ENCODE measurements at places on chromosomes 1 and 21. TPM values are rescaled to one million over a fixed set of nuclear protein-coding genes. Genes with fewer than 3 reads are reported as not detected.

DNA sequence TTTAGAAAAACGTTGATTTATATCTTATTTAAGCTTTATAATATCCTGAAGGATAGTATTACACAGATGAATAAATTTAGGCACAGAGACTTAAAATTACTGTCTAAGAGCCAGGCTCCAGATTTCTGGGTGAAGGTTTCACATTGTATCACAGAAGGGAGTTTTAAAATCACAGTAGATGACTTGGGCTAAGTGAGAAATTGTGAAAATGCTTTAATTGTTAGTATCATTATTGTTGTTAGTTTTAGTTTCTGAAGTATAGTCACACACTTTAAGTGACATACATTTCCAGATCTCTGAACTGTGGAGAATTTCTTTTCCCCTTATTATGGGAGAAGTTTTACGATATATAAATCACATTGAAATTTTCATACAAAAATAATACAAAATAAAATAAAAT lies 83.5 kb downstream of the NDUFS5 start:
- DNase-seq = no peak

- DNase-seq = no peak
Measured at GRCh38 chr1:211910913-211911485, 80.4 kb upstream of the LPGAT1 start.

DNA sequence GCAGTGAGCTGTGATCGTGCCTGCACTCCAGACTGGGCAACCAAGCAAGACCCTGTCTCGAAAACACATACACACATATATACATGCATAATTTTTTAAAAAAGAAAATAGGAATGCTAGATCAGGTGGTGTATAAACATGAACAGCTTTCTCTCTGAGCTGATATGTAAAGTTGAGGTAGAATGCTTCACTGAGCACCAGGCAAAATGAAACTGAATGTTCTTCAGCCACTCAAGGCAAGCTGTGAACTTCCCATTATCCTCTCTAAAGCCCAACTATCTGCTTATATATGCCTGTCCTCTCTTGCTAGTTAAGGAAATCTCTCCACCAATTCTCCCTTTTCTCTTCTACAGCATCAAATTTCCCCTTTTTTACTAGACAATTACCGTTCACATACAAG lies 93.0 kb downstream of the NUF2 start:
- no peak for DNase-seq

- DNase-seq = no peak
Measured at GRCh38 chr1:178146436-178146835, 52.5 kb downstream of the RASAL2 start.

DNA sequence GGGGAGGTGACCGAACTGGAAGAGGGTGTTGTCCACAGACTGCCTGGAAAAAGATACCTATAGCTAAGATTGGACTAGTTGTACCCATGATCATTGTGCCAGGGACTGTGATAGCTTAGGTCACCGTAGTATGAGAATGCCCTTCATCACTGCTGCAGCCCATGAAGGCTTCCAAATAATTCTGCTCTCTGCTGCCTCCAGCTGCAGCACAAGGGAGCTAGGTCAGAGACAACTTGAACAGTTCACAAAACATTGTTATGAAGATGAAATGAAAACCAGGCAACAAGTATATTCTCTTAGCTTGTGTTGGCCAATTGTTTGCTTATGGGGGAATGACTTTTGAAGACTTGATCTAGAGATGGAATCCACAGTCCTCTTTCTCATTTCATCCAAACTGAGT lies 246.7 kb downstream of the MRPL39 start:
- no peak for DNase-seq

GRCh38 chr1:151556052-151556451 lies 15.9 kb downstream of the TUFT1 start:
- no peak for DNase-seq

GRCh38 chr1:30409476-30410152 lies 313.8 kb downstream of the MATN1 start:
- no peak for DNase-seq

GRCh38 chr1:192506741-192507155 lies 68.8 kb upstream of the RGS1 start:
- DNase-seq = peak; percentile 76

GRCh38 chr1:244336232-244336899 lies 115.3 kb downstream of the ADSS2 start:
- no peak for DNase-seq

DNA sequence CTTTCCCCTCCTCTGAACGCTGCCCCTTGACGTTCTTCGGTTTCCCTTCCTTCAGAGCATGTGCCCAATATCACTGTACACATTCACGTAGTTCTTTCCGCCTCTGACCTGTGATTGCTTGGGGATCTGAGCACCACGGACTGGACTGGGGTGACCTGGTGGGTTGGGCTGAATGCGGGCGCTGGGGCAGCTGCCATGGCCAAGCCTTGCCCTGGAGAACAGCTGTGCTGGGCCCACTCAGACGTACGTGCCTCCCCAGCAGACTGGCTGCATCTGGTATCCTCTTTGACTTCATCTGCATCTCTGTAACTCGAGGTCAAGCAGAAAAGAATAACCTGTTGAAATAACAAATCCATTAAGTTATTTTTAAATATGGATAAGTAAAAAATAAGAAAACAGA lies 35.1 kb upstream of the DISC1 start:
- peak; percentile 32 for DNase-seq

- no peak for DNase-seq
Measured at GRCh38 chr21:45709173-45709572, 65.6 kb downstream of the PCBP3 start.

DNA sequence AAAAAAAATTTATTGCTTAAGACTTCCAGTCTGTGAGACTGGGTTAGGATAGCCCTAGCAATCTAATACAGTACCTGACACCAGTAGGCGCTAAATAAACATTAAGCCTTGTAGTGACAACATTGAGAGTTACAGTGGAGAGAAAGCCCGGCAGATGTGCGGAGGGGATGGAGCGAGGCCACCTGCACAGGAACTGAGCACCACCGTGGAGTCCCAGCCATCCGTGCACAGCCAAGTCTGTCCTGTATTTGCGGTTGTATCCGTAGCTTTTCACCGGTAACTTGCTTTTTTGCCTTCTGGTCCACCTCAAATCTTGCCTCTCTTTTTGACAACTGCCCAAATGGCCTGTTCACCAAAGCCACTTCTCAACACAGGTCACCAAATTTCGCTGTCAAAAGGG lies 260.1 kb downstream of the GPATCH2 start:
- DNase-seq = no peak

The AGMAT gene
- total RNA-seq = 3.7 TPM

The HENMT1 gene
- 0.17 TPM for total RNA-seq

The SPRR2E gene
- total RNA-seq = not detected

The IFNLR1 gene
- total RNA-seq = not detected

Measured in LHCN-M2 (cell line).